Hematopoietic multipotent progenitor cell treated with erythropoietin and hydrocortisone succinate and interleukin-3 and kit ligand, for 8 days (in vitro differentiated cells): ENCODE measurements at places on chromosomes 2 and 18.

- DNase-seq, result peak; percentile 77
These were observed 8.2 kb downstream of the ZFP36L2 start for GRCh38 chr2:43218155-43218701.

DNA sequence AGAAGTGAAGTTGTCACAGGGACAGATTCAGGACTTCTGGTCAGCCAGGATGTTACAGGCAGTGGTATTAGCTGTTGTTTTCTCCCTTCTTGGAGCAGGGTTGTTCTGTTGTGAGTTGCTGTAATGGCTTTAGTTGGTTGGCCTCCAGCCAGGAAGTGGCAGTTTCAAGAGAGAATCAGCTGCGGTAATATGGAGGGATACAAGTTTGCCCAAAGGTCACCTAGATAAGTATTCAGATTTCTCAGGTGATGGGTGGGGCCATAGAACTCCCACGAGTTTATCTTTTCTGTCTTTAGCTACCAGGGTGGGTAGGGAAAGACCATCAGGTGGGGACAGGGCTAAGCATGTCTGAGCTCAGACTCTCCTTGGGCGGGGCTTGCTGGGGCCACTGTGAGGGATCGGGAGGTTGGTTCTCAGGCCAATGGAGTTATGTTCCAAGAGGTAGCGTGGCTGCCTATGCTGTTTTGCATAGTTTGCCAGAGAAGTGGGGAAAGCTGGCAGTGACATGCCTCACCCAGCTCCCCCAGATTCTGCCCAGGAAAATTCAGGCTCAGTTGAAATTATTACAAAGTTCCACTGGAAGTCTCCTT lies 640.4 kb upstream of the CHAC2 start:
- no peak for DNase-seq

DNA sequence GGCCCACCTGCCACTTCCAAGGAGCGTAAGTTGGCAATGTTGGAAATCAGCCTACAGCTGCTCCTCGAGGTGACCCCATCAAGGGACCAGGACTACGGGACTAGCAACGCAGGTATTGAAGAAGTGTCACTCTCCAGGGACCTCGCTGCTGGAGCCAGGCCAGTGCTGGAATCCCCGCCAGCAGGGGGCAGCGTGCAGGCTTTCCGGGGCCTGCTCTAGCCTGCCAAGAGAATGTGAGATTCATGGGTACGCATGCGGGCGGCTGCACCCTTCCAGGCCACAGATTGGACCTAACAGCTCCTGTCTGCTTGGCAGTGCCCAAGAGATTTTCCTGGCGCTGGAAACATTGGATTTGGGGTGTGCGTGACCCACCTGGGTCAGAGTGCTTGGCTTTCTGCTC lies 182.8 kb upstream of the RAB12 start:
- DNase-seq, result no peak

DNA sequence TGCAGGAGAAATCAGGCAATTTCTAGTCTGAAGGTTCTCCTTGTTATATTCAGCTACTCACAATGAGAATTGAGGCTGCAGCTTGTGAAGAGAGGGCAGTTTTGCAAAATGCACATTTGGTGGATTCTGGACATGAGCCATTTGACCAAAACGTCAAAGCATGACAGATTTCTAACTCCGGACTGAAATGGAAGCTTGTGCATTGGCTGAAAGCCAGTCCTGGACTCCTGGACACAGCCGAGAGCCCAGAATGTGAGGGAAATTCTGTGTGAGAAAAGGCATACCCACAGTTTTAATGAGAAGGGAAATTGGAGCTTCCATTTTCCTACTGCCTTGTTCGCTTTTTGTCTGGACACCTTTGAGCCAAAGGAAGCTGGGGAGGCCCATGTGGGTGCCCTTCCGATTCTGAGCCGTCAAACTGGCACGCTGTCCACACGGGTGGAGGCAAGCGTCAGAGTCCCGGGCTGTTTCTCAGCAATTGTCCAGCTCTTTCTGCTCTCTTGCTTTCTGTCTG lies 23.7 kb upstream of the ROCK2 start:
- no peak for DNase-seq

DNA sequence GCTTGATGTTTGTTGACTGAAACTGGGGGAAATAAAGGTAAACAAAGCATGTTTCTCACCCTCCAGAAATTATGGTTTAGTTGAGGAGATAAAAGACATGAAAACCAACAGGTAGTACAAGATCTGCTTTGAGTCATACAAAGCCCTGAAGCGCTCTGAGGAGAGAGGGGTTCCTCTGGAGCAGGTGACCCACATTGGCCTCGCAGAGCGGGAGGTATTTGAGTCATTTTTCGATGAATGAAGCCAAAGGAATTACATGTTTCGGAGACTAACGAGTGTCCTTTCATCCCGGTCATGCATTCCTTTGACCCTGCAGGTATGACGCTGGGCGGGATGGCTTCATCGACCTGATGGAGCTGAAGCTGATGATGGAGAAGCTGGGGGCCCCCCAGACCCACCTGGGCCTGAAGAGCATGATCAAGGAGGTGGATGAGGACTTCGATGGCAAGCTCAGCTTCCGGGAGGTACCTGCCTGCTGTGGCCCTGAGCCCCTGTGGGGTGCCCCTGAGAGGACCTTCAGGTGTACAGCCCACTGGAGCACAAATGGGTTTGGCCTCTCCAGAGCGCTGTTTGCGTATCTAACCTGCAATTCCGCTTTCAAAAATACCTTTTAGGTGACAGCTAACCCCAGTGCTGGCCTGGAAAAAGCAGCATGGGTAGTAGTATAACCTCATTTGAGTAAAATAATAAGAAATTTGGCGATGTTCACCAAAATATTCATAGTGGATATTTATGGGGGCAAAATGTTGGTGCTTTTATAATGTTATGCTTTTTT lies 29.3 kb downstream of the EFHD1 start:
- no peak for DNase-seq

DNA sequence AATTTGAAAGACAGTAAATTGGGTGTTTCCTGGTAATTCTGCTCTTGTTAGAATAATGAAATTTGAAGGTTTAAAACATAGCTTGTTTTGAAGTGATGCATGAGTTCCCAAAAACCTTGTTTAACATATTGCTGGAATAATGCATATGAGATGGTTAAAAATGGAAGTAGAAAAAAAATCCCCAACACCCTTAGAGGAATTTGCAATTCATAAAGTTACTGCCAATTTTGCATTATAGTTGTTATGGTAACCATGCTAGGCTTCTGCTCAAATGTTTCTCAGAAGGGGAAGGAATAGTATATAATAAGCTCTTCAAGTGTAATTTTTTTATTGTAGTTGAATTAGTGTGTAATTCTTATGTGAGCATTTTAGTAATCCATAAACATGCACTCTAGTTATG lies 49.1 kb downstream of the FASTKD2 start:
- no peak for DNase-seq

GRCh38 chr18:50986360-50987087 lies 18.7 kb downstream of the ELAC1 start:
- no peak for DNase-seq

- no peak for DNase-seq
These were observed 570.3 kb downstream of the FBXO15 start for GRCh38 chr18:73577365-73577764.
